Stimulated activated CD4-positive, alpha-beta T cell treated with anti-CD3 and anti-CD28 coated beads, Interleukin-4, amount 100 ng/mL, for 4 hours (primary cell): ENCODE measurements at places on chromosomes 1 and 21.

DNA sequence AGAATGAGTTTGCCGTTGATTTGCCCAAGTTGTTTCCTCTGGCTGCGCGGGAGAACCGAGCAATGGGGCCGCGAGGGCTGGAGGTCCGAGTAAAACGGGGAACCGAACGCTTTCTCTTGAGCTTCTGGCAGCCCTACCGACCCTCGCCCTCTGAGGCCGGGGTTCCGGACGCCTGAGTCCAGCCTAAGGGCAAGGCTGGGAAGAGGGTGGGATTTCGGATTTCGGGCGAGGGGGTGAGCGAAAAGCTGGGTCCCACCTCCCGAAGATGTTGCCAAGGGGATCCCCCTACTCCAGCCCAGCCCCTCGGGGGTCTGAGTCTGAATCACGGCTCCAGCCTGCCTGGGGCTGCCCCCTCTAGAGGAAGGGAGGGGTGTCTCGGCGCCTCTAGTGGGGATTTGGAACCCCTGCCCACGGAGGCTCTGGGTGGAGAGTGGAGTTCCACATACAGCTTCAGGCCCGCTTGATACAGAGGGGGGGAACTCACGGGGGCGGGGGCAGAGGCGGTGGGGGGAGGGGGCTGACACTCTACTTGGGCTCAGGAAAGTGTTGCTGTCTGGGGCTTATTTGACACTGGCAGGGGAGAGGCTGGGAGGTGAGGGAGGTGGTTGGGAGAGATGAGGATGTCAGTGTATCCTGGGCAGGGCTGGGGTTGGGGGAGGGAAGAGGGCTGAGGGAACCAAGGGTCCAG is 617 bp downstream of the KIRREL1 start:
- DNase-seq = no peak

GRCh38 chr1:202658251-202658759 is 51.9 kb downstream of the SYT2 start:
- no peak for DNase-seq

GRCh38 chr21:31886915-31887314 is 14.1 kb downstream of the HUNK start:
- no peak for DNase-seq

GRCh38 chr1:200454425-200454824 is 44.6 kb upstream of the ZNF281 start:
- DNase-seq = no peak

DNA sequence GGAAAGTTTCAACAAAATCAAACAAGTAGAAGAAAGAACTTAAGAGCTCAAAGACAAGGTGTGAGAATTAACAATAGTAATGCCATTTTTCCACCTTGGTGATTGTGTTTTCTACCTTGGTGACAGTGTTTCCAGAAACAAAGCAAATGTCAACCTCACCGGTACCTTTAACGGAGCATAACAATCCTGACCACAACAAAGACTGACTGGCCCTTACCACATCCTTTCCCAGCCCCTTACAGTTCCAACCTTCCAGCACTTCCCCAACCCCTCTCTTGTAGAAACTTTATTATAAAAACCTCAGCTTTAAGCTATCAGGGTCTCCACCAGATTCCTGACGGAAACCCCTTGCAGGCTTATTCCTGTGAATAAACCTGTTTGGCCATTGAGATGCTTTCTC is 16.7 kb downstream of the STYXL2 start:
- DNase-seq = no peak
